ENCODE measurements at places on chromosomes 1 and 21.
A peak's percentile ranks its signal among the peaks of the same experiment; 100 is the strongest.

GRCh38 chr1:59146651-59147358 is 150.1 kb upstream of the FGGY start:
- DNase-seq, result no peak

- no peak for DNase-seq
Measured at GRCh38 chr1:195113471-195113870, 1494.8 kb downstream of the KCNT2 start.

GRCh38 chr1:10916311-10916710 is 96.1 kb upstream of the TARDBP start:
- no peak for DNase-seq

DNA sequence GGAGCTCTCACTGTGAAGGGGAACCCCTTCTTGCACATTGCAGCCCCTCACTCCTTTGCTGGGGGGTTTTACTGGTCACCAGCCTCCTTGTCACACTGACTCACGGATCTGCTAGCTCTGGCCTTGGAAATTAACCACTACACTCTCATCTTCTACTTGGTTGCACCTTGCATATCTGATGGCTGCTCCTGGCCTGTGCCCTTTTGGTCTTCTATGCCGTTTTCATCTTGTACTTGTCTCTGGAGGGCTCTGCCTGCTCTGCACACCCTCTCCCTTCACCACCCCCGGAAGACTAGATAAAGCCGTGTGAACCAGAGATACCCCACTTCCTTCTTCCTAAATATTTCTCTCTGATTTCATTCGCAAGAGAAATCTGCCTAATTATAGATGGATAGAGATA is 44.6 kb downstream of the CD247 start:
- no peak for DNase-seq

DNA sequence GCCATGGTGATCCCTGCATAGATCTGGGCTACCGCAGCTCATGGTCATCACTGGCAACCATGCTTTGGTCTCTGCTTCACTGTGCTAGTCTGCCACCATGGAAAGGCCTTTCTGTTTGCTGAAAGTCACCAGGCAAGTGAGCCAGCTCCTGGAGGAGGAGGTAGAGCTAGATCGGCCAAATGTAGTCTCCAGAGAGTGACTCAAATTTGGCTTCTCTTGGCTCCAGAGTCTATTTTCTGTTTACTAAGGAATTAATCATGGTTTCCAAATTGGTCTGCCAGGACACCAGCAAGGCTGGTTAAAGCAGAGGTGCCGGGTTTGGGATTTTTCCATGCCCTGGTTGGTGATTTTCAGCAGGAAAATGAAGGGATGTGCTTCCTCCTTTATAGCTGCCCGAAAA is 52.7 kb upstream of the IVNS1ABP start:
- no peak for DNase-seq

GRCh38 chr1:32919811-32920733 is 18.9 kb upstream of the TMEM54 start:
- DNase-seq, result no peak

- peak; percentile 87 for DNase-seq
Measured at GRCh38 chr1:11157867-11158266, 31.3 kb upstream of the ANGPTL7 start.

DNA sequence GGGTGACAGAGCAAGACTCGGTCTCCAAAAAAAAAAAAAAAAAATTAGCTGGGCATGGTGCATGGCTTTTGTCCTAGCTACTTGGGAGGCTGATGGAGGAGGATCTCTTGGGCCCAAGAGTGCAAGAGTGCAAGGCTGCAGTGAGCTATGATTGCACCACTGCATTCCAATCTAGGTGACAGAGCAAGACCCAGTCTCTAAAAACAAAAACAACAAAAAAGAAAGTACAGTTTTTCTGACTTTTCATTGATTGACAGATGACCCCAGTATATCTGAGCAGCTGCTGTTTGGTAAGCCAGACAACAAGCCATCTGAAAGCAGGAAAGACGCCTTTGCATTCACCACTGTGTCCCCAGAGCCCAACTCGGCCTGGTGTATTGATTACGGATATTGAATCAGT is 10.9 kb upstream of the DPT start:
- DNase-seq, result no peak

DNA sequence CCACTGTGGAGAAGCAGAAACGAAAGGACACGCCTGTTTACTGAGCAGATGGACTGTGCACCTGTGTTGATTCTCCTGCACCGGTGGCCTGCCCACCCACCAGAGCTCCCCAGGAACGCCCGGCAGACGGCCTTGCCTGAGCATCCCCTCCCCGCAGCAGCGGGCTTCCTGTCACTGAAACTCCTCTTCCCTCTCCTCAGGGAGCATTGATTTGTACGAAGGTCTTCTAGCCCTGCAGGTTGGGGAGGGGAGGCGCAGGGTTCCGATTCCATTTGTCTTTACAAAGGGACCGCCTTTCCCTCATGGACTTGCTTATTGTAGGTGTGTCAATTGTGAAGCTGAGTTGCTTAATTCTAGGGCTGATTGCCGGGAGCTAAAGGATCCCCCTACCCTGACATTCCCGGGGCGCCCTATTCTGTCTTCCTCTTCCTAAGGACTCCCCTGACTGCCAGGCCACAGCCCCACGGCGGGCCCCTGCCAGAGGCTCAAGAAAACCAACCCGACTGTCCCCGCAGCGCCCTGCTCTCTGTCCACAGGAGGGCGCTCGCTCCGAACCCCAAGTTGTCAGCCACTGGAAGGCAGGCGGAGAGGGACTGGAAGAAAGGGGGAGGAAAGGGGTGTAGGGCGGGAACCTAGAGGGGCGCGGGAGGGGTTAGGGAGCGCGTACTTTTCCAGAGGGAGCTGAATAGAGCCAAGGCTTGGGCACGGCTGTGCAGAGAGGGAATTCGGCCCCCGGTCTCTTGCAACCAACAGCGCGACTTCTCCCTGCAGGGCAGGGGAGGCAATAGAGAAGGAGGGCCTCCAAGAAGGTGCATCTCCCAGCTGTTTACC is 2.8 kb downstream of the S100A6 start:
- DNase-seq, result peak; percentile 84

GRCh38 chr1:203440771-203441170 is 34.8 kb upstream of the PRELP start:
- DNase-seq, result no peak

- DNase-seq, result no peak
Measured at GRCh38 chr1:4636644-4637380, 17.6 kb upstream of the AJAP1 start.

- DNase-seq, result no peak
Measured at GRCh38 chr1:209704584-209704983, at the start of gene HSD11B1. Gene HSD11B1, plus strand, starts transcription at chr1:209704846. Its CDS starts 97 bp downstream, at chr1:209704943.

GRCh38 chr1:72284348-72285073 is 2.2 kb upstream of the NEGR1 start:
- DNase-seq, result no peak
